ENCODE measurements at places on chromosomes 1 and 21. TPM values are rescaled to one million over a fixed set of nuclear protein-coding genes. Genes with fewer than 3 reads are reported as not detected.

Gene FOXO6
- 0.59 TPM for polyA plus RNA-seq

Gene MCOLN2
- not detected for polyA plus RNA-seq

Gene MCL1
- 171 TPM for polyA plus RNA-seq

Gene MARCKSL1
- 694 TPM for polyA plus RNA-seq

Gene TBX15
- not detected for polyA plus RNA-seq
